ENCODE measurements at places on chromosomes 6 and 20.

GRCh38 chr20:31845300-31845863 is at the start of gene FOXS1:
TSS of gene FOXS1 (minus strand) at chr20:31845604. CDS start at chr20:31845542, 62 bp downstream.
- DNase-seq = peak; percentile 64

DNA sequence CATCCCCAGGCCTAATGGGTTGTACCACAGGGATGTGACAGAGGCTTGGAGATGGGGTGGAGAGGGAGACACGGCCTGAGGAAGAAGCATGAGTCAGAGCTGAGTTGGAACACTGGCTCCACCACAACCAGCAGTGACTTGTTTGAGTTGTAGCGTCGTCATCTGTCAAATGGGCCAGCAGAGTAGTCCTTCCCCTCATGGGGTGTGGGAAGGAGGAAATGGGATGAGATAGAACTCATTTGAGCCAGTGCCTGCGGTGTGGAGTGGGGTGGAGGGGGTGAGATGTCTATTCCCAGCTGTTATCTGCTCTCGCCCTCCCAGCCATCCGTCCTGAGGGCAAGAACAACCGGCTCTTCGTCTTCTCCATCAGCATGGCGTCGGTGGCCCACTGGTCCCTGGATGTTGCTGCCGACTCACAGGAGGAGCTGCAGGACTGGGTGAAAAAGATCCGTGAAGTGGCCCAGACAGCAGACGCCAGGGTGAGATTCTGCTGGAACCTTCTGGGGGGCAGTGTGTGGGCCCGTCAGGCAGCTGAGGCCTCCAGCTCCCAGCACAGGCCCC is 32.5 kb downstream of the PLCG1 start:
- no peak for DNase-seq

DNA sequence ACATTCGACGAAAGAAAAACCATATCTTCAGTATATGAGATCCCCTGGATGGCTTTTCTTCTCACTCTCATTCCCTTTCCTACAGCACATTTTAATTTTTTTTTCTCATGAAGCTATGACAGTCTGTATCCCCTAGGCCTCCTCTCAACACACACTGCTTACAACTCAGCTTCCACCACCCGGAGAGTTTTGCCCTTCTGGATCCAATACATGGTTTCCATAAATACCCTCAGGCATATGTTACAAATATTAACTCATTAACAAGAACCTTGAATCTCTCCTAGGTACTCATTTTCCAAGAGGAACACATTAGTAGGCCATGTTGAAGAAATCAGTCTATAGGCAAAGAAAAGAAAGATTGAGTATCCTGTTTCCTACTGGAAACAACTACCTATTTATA is 44.0 kb downstream of the PAK5 start:
- DNase-seq = peak; percentile 86

- DNase-seq = no peak
Measured at GRCh38 chr20:22582386-22582963, 1.9 kb downstream of the FOXA2 start.

DNA sequence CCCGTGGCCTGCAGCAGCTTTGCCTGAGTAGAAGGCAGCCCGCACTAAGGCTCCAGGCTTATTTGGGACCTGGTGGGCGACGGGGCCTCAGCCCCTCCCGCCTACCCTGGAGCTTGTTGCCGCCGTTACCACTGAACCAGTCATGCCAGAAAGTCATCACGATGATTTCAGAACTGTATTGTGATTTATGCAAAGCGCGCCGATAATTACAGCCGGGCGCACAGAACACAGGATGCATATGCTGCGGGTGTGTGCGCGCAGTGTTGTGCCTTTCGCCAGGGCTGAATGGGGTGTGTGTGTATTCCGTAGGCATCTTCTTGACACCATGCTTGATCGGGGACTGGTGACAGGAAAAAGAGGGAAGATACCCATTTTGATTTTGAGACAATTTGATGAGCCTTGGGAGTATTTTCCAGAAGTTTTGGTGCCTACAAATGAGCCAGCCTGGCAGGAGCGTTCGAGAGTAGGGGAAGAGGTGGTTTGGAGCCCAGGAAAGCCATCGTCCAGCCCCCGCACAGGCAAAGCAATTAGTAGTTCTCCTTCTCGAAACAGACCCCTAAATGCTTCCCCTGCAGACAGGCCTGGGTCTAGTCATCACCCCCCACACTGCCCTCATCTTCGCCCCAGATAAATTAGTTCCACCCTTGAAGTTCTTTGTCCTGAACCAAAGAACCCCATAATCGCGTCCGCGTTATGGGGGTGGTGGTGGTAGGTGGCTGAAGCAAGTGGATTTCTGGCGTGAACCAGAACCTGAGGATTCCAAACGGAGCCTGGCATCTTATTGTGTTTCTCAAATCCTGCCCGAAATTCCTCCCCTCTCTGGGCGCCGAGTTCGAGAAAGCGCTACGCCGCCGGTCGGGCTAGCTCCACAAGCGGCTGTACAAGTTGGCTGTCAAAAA is 1.9 kb upstream of the NR2E1 start:
- no peak for DNase-seq

DNA sequence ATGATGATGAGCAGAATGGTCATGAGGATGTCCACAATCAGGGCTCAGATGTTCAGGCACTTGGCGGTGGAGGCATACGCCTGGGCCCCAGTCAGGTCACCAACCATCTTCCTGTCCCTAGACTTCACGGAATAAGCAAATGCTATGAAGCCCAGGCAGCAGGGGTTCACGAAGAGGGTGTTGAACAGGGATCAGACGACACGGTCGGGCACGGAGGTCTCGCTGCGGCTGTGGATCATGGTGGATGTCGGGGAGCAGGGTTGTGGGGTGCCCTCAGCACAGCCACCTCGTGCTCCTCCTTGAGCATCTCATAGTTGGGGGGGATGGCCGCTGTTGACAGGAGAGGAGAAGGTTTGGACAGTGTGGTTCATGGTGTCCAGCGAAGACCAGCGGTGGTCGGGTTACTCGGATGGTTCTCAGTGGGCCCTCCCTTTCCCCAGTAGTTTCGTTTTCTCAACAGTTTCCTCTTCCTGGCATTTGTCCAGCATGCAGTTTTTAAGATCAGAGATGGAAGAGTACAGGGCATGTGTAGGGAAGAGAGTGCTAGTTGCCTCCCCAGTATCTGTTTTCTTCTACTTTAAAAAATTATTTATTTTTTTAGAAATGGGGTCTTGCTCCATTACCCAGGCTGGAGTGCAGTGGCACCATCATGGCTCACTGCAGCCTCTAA is 20.3 kb upstream of the SPDEF start:
- no peak for DNase-seq

- no peak for DNase-seq
Measured at GRCh38 chr6:38146021-38146733, 326.6 kb downstream of the ZFAND3 start.

GRCh38 chr20:64047968-64048401 is 1.5 kb downstream of the SOX18 start:
- no peak for DNase-seq

DNA sequence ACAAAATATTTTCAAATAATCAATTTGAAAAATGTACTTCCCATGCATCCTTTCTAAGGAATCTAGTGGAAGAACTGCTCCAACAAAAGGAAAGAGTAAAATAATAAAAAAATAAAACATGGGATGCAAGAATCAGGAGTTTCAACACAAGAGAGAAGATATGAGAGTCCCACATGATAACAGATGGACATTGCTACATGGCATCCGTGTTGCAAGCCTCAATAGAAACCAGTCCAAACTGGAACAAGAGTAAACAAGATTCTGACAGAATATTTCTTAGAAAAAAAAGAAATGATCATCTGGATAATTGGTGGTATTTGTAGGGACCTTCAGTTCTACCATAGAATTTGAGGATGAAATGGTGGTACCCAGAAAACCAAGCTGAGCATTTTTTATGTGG is 186.8 kb downstream of the FRK start:
- DNase-seq = no peak

GRCh38 chr6:129494099-129494498 is 215.9 kb downstream of the ARHGAP18 start:
- no peak for DNase-seq

DNA sequence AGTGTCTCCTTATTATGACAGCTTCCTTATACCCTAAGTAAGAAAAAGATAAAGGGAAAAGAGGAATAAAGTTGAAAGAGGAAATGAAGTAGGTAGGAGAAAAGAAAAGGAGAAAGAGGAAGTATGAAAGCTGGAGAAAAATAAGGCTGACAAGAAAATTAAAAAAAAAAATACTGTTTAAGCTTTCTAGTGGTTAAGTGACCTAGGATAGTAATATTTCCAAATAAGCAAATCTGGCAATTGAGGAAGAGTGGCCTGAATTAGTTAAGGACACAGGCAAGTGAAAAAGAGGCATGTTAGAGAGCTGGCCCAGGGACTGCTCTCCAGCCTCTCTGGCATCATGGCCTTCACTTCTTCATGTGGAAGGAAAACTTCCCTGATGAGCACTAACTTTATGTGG is 76.5 kb upstream of the ADGRF1 start:
- no peak for DNase-seq

DNA sequence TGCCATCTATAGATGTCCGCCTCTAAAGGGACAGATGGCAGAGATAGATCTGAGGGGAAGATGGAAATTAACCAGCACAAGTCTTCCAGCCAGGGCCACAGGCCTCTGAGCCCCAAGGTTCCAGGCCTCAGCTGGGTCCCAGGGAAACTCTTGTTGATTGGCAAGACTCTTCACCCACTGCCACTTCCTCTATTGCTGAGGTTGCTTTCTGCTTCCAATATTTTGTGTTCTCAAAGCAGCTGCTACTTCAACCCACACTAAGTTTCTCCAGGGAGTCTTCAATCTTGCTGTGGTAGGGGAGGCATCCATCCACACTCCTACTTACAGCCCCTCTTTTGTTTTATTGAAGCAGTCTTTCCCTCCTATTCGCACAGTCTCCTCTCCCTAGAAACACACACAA is 36.4 kb upstream of the SASH1 start:
- DNase-seq = no peak

- DNase-seq = peak; percentile 73
Measured at GRCh38 chr6:75748743-75749538, at the start of gene MYO6. TSS of gene MYO6 (plus strand) at chr6:75749239. CDS start at chr6:75817548, 68,309 bp downstream.

- DNase-seq = no peak
Measured at GRCh38 chr6:140661691-140662090, 1287.2 kb upstream of the CITED2 start.

DNA sequence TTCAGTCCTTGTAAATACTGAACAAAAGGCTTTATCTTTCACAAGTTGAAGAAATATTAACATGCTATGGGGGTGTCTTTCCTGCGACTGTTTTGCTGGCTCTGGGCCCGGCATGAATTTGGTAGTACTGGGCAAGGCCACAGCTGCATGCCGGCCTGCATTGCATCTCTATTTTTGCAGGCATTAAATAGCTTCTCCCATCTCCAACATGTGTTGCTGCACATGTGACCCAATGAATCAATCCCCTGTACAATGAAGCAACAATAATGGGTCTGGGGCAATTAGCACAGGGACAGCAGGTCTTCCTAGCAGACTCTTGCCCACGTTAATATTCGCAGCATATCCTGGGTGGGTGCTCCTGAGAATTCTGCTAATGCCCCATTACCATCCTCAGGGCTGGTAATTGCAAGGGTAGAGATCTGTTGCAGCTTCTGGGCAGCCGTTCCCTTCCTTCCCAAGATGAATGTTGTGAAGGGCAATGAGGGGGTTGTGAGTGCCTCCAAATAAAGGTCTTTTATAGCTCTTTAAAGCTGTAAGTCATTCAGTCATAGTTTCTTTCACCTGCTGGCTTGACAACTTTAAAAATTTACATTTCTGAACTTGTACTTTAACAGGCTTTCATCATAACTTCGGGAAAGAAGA is 24.3 kb upstream of the CDYL start:
- no peak for DNase-seq

DNA sequence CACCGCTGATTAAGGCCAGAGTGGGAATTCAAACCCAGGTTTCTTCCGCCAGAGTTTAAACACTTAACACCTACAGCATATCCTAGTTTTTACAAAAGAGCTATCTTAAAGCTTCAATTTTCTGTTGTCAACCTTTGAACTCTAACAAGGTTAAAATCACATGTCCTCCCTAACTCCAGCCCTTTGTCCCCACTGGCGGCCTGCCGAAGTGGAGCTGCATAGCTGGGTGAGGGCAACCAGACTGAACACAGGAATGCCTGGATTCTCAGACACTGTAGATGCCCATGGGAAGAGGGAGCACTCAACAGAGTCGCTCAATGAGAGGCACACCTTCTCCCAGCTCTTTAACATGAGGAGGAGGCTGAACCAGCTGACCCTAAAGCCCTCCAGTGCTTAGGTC is 59.1 kb downstream of the LRFN2 start:
- DNase-seq = no peak

GRCh38 chr6:130776287-130776925 is 50.8 kb upstream of the SMLR1 start:
- no peak for DNase-seq

DNA sequence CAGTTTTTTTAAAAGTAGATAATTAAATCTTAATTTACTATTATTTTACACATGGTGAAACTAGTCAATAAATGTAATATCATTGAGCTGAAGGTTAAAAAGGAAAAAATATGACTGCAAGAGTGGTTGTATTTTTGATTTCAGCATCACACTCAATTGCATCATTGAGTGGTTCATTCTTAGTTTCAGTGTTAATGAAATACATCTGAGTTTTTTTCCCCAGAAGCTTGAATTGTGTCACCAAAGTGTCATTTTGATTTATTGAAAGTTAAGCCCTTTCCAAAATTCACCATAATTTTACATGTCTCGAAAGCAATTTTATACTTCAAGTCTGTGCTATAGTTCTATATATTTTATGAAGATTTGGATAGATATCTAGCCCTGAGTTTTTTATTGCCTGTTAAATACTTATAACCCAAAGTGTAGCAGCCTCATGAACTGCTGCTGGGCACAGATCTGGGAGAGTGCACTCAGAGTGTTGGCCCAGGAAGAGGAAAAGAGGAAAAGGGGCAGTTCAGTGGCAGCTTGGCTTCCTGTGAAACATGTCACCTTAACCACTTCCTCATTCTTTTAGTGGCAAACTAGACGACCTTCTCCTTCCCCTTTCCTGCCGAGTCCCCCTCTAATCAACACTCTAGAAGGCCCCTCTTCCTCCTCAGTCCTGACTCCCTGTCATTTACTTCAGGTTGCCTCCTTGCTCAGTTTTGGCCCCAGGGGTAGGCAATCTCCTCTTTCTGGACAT is 140.7 kb downstream of the ESR1 start:
- DNase-seq = no peak

DNA sequence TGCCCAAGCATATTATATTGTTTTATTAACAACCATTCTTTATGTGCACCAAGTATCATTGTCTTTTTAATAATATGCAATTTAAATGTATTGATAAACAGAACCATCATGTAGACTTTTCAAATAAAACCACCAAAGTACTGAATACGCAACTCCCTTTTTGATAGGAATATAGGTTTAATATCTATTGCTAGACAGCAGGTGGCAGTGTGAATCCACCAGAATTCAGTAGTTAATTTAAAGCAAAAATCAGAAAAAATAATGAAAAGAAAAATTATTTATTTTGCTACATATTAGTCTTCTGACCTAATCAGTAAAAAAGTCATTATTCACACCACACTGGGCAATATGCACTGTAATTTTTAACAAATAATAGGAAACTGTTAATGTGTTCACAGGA is 143.7 kb downstream of the KLHL32 start:
- DNase-seq = peak; percentile 15

GRCh38 chr6:88679841-88680240 is 283.6 kb downstream of the RNGTT start:
- no peak for DNase-seq

Data from G401 (cell line).